NT2/D1 (cell line): ENCODE measurements at places on chromosomes 7 and 10.

DNA sequence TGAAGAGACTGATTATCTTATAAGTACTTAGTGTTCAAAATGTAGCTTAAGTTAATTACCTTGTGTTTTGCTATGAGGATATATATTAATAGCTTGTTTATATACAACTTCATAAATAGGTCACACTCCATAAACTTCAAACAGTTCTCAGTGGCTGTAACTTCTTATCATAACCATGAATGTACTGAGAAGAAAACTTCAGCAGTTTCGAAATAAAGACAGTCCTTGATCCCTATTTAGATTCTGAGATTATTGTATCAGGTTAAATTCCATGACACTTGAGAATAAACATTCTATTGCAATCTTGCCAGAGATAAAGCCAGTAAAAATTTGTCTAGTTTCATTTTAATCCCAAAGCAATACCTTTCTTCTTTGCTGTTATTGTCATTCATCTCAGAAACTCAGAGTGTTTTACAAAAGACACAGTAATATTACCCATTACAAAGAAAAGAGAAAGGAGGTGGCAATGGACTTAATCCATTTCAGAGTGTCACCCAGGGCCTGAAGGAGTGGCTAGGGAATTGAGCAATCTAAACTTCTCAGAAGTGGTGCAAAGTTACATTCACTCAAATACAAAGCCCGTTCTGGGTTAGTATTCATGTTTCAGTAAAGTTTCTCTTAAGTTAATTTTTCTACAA, 403.6 kb downstream of the SEMA3D start:
- no peak for DNase-seq

- DNase-seq, result no peak
These were observed 37.7 kb downstream of the LRMDA start for GRCh38 chr10:75469006-75469616.

GRCh38 chr7:2171855-2172254, 60.9 kb downstream of the MAD1L1 start:
- no peak for DNase-seq

GRCh38 chr10:90171014-90171722, 469.8 kb downstream of the KIF20B start:
- DNase-seq, result no peak

- DNase-seq, result no peak
These were observed 20.6 kb upstream of the NKX6-2 start for GRCh38 chr10:132806561-132807003.

- DNase-seq, result no peak
These were observed 23.2 kb upstream of the LAMB1 start for GRCh38 chr7:108026116-108026515.

GRCh38 chr10:25178411-25178810, 3.6 kb downstream of the GPR158 start:
- DNase-seq, result no peak

DNA sequence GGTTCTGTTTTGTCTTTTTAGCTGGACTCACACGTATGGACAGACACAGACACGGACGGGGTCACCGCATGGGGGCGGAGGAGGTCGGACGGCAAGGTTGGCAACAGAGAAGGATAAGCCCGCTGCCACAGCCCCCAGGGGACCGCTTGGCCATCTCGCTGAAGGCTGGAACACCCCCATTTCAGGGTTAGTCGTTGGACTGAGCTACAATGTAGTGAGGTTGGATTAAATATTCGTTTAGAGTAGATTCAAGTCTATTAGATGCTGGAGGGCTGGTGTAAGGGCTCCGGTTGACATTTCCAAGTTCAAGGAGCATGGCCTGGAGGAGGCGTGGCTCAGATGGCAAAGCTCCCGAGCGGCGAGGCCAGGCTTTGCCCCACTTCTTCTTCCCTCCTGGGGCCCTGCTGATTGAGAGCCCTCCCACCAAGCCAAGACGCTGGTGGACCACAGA, 35.2 kb downstream of the PPIF start:
- DNase-seq, result no peak

GRCh38 chr10:17113889-17114540, 15.6 kb downstream of the CUBN start:
- no peak for DNase-seq
